CD4-positive, CD25-positive, alpha-beta regulatory T cell (primary cell): ENCODE measurements at places on chromosomes 5 and 9. TPM values are rescaled to one million over a fixed set of nuclear protein-coding genes. Genes with fewer than 3 reads are reported as not detected.
A peak's percentile ranks its signal among the peaks of the same experiment; 100 is the strongest.

AK8 gene
- total RNA-seq = not detected

DNA sequence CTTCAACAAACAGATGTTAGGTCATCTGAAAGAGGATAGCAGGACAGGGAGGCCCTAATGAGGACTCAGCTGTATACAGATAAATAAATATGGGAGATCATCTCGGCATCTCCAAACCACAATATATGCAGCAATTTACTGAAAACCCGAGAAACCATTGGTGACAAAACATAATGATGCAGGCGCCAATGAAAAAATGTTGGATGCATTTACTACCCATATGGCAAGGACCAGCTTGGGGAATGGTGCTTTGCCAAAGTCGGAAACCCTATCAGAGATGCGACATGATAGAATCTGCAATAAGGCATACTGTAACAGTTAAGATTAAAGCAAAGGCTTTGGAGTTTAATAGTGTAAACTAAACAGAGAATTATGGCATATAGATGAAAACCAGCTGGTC is 92.0 kb downstream of the SNCAIP start:
- H3K27ac ChIP-seq = no peak overlapping the region
- no peaks in the 10 kb centered on the region for H3K36me3 ChIP-seq
- H3K4me3 ChIP-seq = no peak overlapping the region
- no peaks in the 10 kb centered on the region for H3K27me3 ChIP-seq
- no peaks in the 10 kb centered on the region for H3K4me1 ChIP-seq

DNA sequence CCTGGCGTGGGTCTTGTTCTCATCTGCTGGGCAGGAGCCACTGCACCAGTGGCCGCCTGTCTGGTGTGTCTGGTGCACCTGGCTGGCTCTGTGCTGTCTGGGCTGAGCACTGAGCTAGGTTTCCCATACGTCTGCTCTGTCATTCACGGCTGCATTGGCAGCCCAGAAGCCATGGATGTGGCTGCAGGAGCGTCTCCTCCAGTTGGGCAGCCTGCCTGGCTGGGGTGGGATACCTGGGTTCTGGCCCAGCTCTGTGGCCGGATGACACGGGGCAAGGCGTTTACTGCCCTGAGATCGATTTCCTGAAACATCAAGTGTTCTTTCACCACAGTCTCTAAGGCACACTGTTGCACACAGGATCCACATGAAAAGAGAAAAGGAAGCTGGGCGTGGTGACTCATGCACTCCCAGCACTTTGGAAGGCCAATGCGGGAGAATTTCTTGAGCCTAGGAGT is 25.5 kb upstream of the SLC25A51 start:
- no peaks in the 10 kb centered on the region for H3K27me3 ChIP-seq
- DNase-seq = no peak
- no peaks in the 10 kb centered on the region for H3K36me3 ChIP-seq
- H3K27ac ChIP-seq = no peak overlapping the region

- H3K4me1 ChIP-seq = no peaks in the 10 kb centered on the region
- peaks cover 10% of the 10 kb centered on the region for H3K27me3 ChIP-seq
- H3K4me3 ChIP-seq = no peak overlapping the region
- H3K27ac ChIP-seq = no peak overlapping the region
These were observed 61.5 kb upstream of the CTXN3 start for GRCh38 chr5:127587246-127587917.

- no peaks in the 10 kb centered on the region for H3K36me3 ChIP-seq
- no peak overlapping the region for H3K4me3 ChIP-seq
- no peak overlapping the region for H3K27ac ChIP-seq
- no peaks in the 10 kb centered on the region for H3K27me3 ChIP-seq
- H3K4me1 ChIP-seq = peaks cover 71% of the 10 kb centered on the region
These were observed 26.2 kb upstream of the TCF7 start for GRCh38 chr5:134088291-134088690.

- no peaks in the 10 kb centered on the region for H3K36me3 ChIP-seq
- no peak overlapping the region for H3K4me3 ChIP-seq
- H3K27me3 ChIP-seq = peaks cover 12% of the 10 kb centered on the region
- no peak for DNase-seq
- H3K4me1 ChIP-seq = no peaks in the 10 kb centered on the region
These were observed 27.0 kb downstream of the OSMR start for GRCh38 chr5:38872826-38873225.

- H3K36me3 ChIP-seq = no peaks in the 10 kb centered on the region
- no peaks in the 10 kb centered on the region for H3K4me1 ChIP-seq
- DNase-seq = no peak
- H3K4me3 ChIP-seq = no peak overlapping the region
These were observed 35.3 kb upstream of the RNF20 start for GRCh38 chr9:101498323-101498722.

DNA sequence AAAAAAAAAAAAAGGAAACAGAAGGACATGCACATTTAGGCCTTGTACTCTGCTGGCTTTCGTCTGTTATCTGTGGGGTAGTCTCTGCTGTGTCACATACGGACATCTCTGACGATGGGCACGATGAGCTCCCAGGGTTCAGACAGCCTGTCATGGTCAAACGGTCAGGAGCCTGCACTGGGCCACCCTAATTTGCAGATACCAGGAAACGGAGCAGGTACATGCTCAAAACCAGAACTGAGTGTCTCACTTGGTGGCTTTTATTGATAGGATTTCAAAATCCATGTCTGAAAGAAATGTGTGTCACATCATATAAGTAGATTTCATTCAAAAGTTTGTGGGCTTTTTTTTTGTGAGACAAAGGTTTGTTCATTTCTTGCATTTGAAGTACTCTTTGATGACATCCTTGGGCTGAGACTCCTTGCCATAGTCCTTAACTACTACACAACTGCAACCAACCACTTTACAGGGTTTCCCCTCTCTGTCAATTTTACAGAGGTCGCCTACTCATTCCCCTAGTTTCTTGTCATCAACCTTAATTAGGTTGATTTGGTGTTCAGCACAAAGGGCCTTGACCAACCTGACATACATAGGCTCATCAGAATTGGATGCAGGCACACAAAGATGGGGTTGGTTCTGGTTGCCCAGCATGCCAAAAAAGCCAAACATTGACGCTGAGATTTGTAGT is 9.0 kb downstream of the CKMT2 start:
- DNase-seq = no peak
- no peak overlapping the region for H3K27ac ChIP-seq
- H3K4me3 ChIP-seq = no peak overlapping the region
- no peaks in the 10 kb centered on the region for H3K36me3 ChIP-seq

DNA sequence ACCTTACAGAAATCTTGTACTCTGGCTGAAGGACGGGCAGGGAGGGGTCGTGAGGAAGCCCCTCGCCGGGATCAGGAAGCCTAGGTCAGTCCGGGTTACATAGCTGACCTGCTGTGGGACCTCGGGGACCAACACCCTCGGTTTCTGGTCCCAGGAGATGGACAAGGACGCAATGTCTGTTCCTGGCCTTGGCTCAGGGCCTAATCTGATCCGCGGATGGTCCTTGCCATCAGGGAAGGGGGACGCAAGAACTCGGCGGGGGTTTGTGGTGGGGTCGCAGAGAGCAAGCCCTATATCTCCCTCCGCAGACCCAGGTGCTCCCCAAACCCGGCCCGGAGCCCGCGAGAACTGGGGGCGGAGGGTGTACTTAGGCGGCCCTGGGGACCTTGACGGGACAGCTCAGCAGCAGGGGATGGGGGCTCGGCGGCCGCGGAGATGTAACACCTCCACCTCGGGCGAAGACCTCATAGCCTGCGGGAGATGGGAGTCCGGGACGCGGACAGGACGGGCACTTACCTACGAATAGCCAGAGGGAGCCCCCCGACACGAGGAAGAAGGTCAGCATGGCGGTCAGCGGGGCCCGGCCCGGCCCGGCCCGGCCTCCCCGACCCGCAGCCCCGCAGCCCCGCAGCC is 353 bp downstream of the ACSL6 start:
- peaks cover 13% of the 10 kb centered on the region for H3K4me1 ChIP-seq
- no peak overlapping the region for H3K27ac ChIP-seq
- no peaks in the 10 kb centered on the region for H3K36me3 ChIP-seq
- H3K27me3 ChIP-seq = peaks cover 44% of the 10 kb centered on the region

GRCh38 chr5:124371111-124371706 is 375.2 kb downstream of the ZNF608 start:
- no peak for DNase-seq
- H3K36me3 ChIP-seq = no peaks in the 10 kb centered on the region
- no peaks in the 10 kb centered on the region for H3K4me1 ChIP-seq
- H3K27me3 ChIP-seq = no peaks in the 10 kb centered on the region
- no peak overlapping the region for H3K27ac ChIP-seq

- H3K27ac ChIP-seq = peak overlapping the region; percentile 23
- peaks cover 66% of the 10 kb centered on the region for H3K36me3 ChIP-seq
- peaks cover 23% of the 10 kb centered on the region for H3K4me1 ChIP-seq
These were observed 80.7 kb downstream of the PRRT1B start for GRCh38 chr9:131625790-131626670.

DNA sequence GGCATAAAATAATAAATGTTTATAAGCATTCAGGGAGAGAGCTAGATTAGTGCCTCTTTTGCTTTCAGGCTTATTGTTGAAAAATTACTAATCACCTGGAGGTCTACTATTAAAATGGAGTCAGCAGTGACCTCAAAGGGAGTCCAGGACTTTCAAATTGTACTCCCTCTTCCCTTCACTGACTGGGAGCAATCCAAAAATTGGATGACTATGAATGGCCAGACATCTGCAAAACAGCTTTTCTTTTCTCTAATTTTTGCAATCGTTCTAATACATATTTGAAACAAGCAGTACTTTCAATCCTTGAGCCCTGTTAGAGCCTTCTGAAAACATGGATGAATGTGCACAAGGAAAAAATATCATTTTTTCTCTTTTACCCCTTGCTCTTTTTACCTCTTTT is 461.8 kb downstream of the TMEM232 start:
- no peaks in the 10 kb centered on the region for H3K4me1 ChIP-seq
- H3K36me3 ChIP-seq = no peaks in the 10 kb centered on the region
- no peak for DNase-seq
- no peak overlapping the region for H3K27ac ChIP-seq

GRCh38 chr5:103391659-103392058 is 133.1 kb downstream of the MACIR start:
- H3K4me3 ChIP-seq = no peak overlapping the region
- H3K27me3 ChIP-seq = peaks cover 2% of the 10 kb centered on the region
- no peaks in the 10 kb centered on the region for H3K4me1 ChIP-seq
- H3K27ac ChIP-seq = no peak overlapping the region
